ENCODE measurements at places on chromosomes 1 and 21. TPM values are rescaled to one million over a fixed set of nuclear protein-coding genes. Genes with fewer than 3 reads are reported as not detected.

- no peak for DNase-seq
Observed at GRCh38 chr1:226048886-226049285, 13.6 kb upstream of the H3-3A start.

The FLG2 gene
- total RNA-seq = not detected

DNA sequence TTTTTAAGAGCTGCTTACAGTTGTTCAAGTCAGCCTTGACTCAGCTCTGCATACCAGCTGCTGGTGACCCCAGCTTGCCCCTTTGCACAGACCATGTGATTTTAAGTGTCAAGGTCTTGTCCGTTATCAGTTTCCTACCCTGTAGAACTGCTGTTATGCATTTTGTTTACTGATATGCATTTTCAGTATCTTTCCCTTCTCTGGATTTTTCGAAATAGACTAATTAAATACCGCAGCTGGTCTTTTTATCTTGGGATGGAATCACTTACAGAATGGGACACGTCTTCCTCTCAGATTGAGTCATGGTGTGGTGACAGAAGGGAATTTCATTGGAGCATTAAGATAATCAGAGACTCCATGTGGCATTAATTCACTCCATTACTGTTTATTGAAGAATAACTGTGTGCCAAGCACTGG lies 145.6 kb downstream of the FMN2 start:
- DNase-seq = no peak

The SPRR2A gene
- not detected for total RNA-seq

GRCh38 chr1:2592672-2593071 lies 6.1 kb downstream of the PRXL2B start:
- peak; percentile 60 for DNase-seq

The KDF1 gene
- 18.7 TPM for total RNA-seq
